Testis (tissue), 5 donors: ENCODE measurements at places on chromosomes 2 and 18. TPM values are rescaled to one million over a fixed set of nuclear protein-coding genes. Genes with fewer than 3 reads are reported as not detected.

Gene ERICH2
- 126 TPM for polyA plus RNA-seq

GRCh38 chr2:150625303-150625702 lies 137.8 kb upstream of the RND3 start:
- H3K4me1 ChIP-seq, result peaks cover 7% of the 10 kb centered on the region
- no peaks in the 10 kb centered on the region for H3K27me3 ChIP-seq
- no peak overlapping the region for H3K27ac ChIP-seq
- DNase-seq, result no peak
- no peak overlapping the region for H3K4me3 ChIP-seq

GRCh38 chr2:210288408-210288807 lies 26.6 kb downstream of the MYL1 start:
- no peaks in the 10 kb centered on the region for H3K27me3 ChIP-seq
- no peak for DNase-seq
- no peak overlapping the region for H3K4me3 ChIP-seq
- no peaks in the 10 kb centered on the region for H3K36me3 ChIP-seq
- H3K4me1 ChIP-seq, result no peaks in the 10 kb centered on the region

- H3K27ac ChIP-seq, result no peak overlapping the region
- no peak for DNase-seq
- no peaks in the 10 kb centered on the region for H3K36me3 ChIP-seq
- no peak overlapping the region for H3K4me3 ChIP-seq
These were observed 297.4 kb upstream of the ACVR2A start for GRCh38 chr2:147547440-147547839.

DNA sequence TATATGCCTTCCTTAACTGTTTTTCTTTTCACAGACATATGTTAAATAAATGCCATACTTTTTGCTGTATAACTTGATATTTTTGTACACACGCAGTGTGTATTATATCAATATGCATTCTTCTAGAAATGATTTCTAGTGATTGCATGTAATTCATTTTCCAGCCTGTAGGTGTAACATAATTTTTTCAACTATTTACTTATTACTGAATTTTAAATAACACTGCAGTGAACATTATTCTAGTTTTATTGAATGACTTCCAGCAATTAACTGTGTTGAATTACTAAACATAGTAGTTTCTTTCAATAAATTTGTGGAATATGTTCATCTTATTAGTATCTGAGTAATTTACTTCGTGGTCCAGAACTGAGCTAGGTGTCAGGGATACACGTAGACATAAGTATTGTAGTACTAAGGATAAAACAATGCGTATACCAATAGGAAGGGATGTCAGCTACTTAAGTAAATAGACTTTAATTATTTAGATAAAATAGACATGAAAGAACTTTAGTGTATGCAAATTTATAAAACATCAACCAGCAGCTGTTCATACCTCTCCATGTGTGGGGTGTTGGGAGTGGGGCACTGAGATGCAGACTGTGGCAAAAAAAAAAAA lies 28.0 kb downstream of the TANC1 start:
- no peaks in the 10 kb centered on the region for H3K36me3 ChIP-seq
- no peak overlapping the region for H3K27ac ChIP-seq
- peaks cover 6% of the 10 kb centered on the region for H3K4me1 ChIP-seq
- DNase-seq, result no peak
- no peaks in the 10 kb centered on the region for H3K27me3 ChIP-seq
- no peak overlapping the region for H3K4me3 ChIP-seq

Gene KCNS3
- 12.1 TPM for polyA plus RNA-seq

- no peak overlapping the region for H3K27ac ChIP-seq
- H3K4me1 ChIP-seq, result no peaks in the 10 kb centered on the region
- DNase-seq, result no peak
- no peak overlapping the region for H3K4me3 ChIP-seq
- H3K27me3 ChIP-seq, result no peaks in the 10 kb centered on the region
- H3K36me3 ChIP-seq, result no peaks in the 10 kb centered on the region
These were observed 80.1 kb downstream of the PLA2R1 start for GRCh38 chr2:159982270-159982669.

Gene AKAIN1
- not detected for polyA plus RNA-seq

- DNase-seq, result no peak
- H3K4me3 ChIP-seq, result no peak overlapping the region
- H3K4me1 ChIP-seq, result no peaks in the 10 kb centered on the region
- H3K27ac ChIP-seq, result no peak overlapping the region
- H3K36me3 ChIP-seq, result no peaks in the 10 kb centered on the region
These were observed 41.6 kb upstream of the GLI2 start for GRCh38 chr2:120694034-120694433.

DNA sequence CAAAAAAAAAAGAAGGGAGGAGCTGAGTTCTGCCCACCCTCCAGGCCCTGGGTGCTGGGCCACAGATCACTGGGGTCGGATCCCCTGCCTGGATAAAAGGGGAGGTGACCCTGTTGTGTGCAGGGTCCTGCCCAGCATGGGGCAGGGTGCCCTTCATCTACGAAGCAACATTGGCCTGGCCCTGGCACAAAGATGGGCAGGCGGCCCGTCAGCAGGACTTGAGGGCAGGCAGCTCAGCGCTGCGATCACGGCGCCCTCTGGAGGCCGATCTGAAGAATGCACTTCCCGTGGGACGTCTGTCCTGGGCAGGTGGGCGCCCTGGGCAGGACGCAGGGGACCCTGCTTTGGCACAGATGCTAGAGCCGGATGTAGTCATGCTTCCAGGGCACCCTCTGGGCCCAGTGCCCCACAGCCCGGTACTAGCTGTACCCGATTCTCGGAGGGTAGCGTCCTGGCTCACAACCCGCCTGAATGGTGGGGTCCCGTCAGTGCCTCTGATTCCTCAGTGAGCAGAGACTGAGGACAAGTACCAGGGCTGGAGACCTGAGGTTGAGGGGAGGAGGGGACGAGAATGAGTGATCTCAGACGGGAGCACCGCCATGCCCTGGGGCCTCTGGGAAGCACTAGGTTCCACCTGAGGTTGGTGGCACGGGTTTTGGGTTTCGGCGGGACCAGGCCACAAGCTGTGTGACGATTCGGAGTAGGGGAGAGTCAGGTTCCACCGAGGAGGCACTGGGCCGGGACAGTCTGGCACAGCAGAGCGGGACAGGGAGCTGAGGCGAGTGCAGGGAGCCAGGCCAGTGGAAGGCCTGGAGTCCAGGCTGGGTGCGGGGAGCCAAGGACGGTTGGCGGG lies 18.0 kb downstream of the ARID5A start:
- no peaks in the 10 kb centered on the region for H3K27me3 ChIP-seq
- no peak overlapping the region for H3K27ac ChIP-seq
- H3K36me3 ChIP-seq, result no peaks in the 10 kb centered on the region
- H3K4me1 ChIP-seq, result peaks cover 8% of the 10 kb centered on the region
- no peak overlapping the region for H3K4me3 ChIP-seq

DNA sequence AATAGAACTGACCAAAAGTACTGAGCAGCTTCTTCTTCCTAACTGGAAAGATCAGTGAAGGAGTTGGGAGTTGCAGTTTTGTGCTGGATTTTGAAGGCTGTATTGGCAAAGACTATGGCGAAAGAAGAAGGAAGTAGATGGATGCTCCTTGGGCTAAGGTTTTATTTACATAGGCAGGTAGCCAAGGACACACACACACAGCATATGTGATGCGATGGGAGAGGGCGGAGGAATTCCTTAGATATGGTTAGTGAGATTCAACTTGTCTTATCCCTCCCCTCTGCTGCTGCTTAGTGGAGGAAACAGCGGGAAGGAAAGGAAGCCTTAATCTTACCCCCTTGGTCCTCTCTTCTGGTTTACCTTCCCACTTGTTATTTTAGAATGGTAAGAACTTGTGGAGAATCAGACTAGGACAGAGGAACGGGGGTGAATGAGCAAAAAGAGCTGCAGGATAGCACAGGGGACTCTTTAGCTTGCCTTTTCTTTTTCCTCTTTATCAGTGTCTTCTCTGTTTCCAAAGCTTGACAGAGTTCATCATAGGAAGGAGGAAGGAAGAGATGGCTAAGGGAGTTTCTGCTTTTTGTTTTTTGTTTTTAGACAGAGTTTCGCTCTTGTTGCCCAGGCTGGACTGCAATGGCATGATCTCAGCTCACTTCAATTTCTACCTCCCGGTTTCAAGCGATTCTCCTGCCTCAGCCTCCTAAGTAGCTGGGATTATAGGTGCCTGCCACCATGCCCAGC lies 87.9 kb downstream of the OSBPL6 start:
- H3K27me3 ChIP-seq, result no peaks in the 10 kb centered on the region
- H3K36me3 ChIP-seq, result no peaks in the 10 kb centered on the region
- H3K27ac ChIP-seq, result no peak overlapping the region
- H3K4me1 ChIP-seq, result no peaks in the 10 kb centered on the region
- H3K4me3 ChIP-seq, result no peak overlapping the region
- no peak for DNase-seq

- H3K36me3 ChIP-seq, result no peaks in the 10 kb centered on the region
- no peaks in the 10 kb centered on the region for H3K4me1 ChIP-seq
- no peaks in the 10 kb centered on the region for H3K27me3 ChIP-seq
- no peak overlapping the region for H3K4me3 ChIP-seq
- no peak for DNase-seq
These were observed 68.6 kb downstream of the CAMKMT start for GRCh38 chr2:44430342-44430741.

DNA sequence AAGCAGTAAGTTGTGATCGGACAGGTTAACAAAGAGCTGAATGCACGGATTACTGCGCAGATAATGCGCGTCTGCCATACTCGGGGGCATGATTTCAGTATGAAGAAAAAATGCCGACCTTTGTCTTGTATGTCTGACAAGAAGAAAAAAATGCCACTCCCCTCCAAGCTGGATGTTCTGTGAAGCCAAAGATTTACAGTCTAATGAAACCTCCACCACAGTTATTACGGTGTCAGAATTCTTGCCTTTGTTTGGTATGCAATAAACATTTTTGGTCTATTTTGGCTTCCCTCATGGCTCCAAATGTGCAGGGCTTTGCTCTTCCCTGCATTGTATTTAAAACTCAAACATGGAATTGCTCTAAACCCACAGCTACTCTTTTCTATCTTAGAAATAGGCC lies 72.2 kb upstream of the THUMPD2 start:
- no peak for DNase-seq
- H3K27ac ChIP-seq, result no peak overlapping the region
- H3K4me3 ChIP-seq, result no peak overlapping the region
- H3K36me3 ChIP-seq, result no peaks in the 10 kb centered on the region
- H3K27me3 ChIP-seq, result no peaks in the 10 kb centered on the region
- H3K4me1 ChIP-seq, result peaks cover 12% of the 10 kb centered on the region

GRCh38 chr18:9070212-9070611 lies 32.3 kb upstream of the NDUFV2 start:
- no peak overlapping the region for H3K4me3 ChIP-seq
- H3K27me3 ChIP-seq, result no peaks in the 10 kb centered on the region

DNA sequence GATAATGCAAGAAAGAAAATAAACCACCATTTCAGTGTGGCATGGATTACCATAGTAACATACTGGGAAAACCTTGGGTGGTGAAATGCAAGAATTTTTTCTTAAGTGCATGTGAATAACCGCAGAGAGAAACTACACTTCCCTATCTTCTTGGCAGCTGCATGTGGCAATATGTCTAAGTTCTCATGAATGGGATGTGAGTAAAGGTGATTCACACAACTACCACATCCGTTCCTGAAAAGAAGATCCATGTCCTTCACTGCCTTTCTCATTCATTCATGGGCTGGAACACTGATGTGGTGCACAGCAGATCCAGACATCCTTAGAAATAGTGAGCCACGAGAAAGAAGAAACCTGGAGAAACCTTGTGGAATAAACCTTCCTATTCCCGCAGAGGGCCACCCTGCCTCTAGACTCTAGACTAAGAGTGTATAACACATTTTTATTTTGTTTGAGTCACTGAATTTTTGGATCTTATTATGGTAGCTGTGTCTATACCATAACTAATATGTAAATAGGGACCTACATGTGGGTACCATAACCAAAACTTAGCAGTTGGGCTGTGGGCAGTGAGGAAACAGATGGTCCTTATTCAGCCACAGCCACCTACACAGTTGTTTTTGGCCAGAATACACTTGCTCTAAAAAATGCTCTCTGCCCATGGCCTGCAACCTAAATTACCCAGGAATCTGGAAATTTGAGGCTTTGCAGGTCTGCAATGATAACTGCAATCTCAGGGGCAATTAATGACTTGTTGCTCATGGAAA lies 573.3 kb downstream of the LRP1B start:
- no peak overlapping the region for H3K4me3 ChIP-seq
- no peaks in the 10 kb centered on the region for H3K4me1 ChIP-seq
- no peaks in the 10 kb centered on the region for H3K27me3 ChIP-seq
- H3K27ac ChIP-seq, result no peak overlapping the region
- H3K36me3 ChIP-seq, result no peaks in the 10 kb centered on the region
- no peak for DNase-seq

Gene SLC38A11
- 0.58 TPM for polyA plus RNA-seq

GRCh38 chr2:71665168-71666093 lies 212.1 kb downstream of the DYSF start:
- H3K36me3 ChIP-seq, result no peaks in the 10 kb centered on the region
- H3K4me3 ChIP-seq, result no peak overlapping the region
- H3K27ac ChIP-seq, result no peak overlapping the region

- DNase-seq, result no peak
- H3K4me3 ChIP-seq, result no peak overlapping the region
- no peaks in the 10 kb centered on the region for H3K36me3 ChIP-seq
- no peaks in the 10 kb centered on the region for H3K27me3 ChIP-seq
- H3K27ac ChIP-seq, result no peak overlapping the region
- H3K4me1 ChIP-seq, result no peaks in the 10 kb centered on the region
These were observed 476.1 kb downstream of the DLGAP1 start for GRCh38 chr18:3979024-3979423.

Gene PIKFYVE
- polyA plus RNA-seq, result 29.0 TPM

DNA sequence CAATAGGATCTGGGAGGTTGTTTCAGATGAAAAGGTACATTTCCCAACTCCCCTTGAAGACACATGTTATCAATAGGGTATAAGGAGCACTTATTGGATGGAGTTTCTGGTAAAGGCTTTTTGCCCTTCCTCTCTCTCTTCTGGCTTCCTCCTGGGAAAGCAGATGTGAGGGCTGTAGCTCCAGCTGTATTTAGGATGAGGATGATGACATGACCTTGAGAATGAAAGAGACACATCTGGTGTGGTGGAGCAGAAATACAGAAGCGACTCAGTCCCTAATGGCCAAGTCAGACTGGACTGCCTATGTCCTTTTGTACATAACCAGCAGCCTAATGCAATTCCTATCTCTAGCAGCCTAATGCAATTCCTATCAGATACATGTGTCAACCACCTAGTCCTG lies 100.9 kb upstream of the NXPH2 start:
- no peaks in the 10 kb centered on the region for H3K4me1 ChIP-seq
- no peaks in the 10 kb centered on the region for H3K36me3 ChIP-seq
- no peak overlapping the region for H3K27ac ChIP-seq
- H3K4me3 ChIP-seq, result no peak overlapping the region
- H3K27me3 ChIP-seq, result no peaks in the 10 kb centered on the region
- DNase-seq, result no peak
